Tibial nerve (tissue), 4 donors: ENCODE measurements at places on chromosomes 5 and 9.

- peaks cover 13% of the 10 kb centered on the region for H3K4me1 ChIP-seq
- H3K27me3 ChIP-seq: peaks cover 6% of the 10 kb centered on the region
- no peak overlapping the region for H3K27ac ChIP-seq
- H3K36me3 ChIP-seq: no peaks in the 10 kb centered on the region
- H3K4me3 ChIP-seq: peak overlapping the region; percentile 61
Measured at GRCh38 chr9:88075506-88075905, 62.8 kb downstream of the SPATA31C2 start.

- H3K4me3 ChIP-seq: no peak overlapping the region
- H3K27ac ChIP-seq: no peak overlapping the region
- no peaks in the 10 kb centered on the region for H3K36me3 ChIP-seq
- no peak for DNase-seq
- no peaks in the 10 kb centered on the region for H3K27me3 ChIP-seq
Measured at GRCh38 chr9:110738982-110739381, 70.4 kb downstream of the MUSK start.

DNA sequence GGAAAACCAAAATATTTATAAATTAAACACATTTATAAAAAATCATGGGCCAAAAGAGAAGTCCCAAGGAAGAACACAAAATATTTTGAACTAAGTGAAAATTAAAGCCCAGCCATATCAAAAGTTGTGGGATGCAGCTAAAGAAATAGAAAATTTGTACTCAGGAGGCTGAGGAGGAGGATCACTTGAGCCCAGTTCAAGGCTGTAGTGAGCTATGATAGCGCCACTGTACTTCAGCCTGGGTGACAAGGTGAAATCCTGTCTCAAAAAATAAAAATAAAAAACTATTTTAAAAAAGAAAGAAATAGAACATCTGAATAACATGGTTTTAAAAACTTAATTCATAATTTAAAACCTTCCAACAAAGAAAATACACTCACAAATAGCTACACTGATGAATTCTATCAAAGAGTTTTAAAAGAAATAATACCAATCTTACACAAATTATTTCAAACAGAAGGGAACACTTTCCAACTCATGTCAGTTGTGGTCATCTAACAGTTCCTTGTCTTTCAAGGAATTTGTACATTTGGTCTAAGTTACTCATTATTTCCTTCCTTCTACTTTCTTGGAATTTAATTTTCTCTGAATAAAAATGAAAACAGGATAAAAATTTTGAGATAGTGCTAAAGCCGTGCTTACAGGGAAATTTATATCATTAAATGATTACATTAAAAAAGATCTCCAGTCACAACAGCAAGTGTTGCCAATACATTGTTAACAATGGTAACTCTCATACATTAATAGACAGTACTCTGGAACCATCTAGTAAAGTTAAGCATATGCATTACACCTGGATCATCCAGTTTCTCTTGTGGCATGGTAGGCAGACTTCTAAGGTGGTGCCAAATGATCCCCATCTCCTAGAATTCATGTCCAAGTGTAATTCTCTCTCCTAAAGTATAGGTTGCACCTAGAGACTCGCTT, 17.8 kb downstream of the PTBP3 start:
- no peak overlapping the region for H3K4me3 ChIP-seq
- no peak overlapping the region for H3K27ac ChIP-seq
- H3K4me1 ChIP-seq: peaks cover 4% of the 10 kb centered on the region
- H3K36me3 ChIP-seq: no peaks in the 10 kb centered on the region

- H3K36me3 ChIP-seq: peaks cover 39% of the 10 kb centered on the region
- no peaks in the 10 kb centered on the region for H3K4me1 ChIP-seq
- no peak overlapping the region for H3K27ac ChIP-seq
- no peaks in the 10 kb centered on the region for H3K27me3 ChIP-seq
Measured at GRCh38 chr5:157476702-157477408, 16.8 kb downstream of the NIPAL4 start.
